ENCODE measurements at places on chromosomes 2 and 18.

DNA sequence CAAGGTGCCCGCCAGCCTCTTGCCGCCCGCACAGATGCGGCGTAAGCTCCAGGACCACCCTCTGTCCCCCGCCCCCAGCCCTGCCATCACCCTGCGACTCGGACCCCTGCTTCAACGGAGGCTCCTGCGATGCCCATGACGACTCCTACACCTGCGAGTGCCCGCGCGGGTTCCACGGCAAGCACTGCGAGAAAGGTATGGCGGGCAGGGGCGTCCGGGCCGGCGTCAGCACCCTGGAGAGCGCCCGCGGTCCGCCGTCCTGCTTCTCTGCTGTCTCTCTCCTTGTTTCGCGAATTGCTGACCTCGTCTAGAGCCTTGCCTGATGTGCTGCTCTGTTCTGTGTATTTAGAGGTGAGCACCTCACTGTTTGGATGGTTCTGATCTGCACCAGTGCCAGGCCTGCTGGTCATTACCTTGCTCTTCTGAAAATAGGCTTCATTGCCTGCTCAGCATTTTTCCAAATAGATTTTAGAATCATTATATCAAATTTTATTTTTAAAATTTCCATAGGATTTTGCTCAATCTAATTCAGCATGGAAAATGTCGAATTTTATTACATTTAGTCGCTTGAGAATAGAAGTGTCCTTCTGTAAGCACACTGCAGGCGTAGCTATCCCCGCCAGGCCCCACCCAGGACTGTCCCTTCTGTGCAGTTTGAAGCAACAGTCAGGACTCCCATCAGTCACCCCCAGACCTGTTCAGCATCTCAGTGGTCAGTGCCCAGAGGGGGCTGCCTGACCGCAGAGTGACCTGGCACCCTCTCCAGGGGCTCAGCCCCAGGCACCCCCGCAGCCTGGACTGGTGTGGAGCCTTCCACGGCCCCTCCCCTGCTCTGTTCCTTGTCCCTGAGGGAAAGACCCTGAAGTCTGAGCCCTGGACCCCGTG lies 51.6 kb downstream of the SNED1 start:
- DNase-seq, result peak; percentile 66

DNA sequence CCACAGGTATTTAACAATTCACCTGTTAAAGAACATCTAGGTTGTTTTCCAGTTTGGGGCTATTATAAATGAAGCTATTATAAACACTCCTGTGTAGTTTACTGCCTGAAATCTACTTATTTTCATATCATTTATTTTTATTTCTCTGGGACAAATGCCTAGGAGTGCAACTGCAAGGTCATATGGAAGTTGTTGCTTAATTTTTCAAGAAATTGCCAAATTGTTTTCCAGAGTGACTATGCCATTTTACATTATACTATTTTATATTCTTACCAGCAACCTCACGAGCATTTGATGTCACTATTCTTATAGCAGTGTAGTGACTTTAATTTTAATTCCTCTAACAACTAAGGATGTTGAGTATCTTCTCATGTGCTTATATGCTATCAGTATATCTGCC lies 298.4 kb downstream of the EXOC6B start:
- no peak for DNase-seq

- DNase-seq, result peak; percentile 87
These were observed 10.9 kb upstream of the FHL2 start for GRCh38 chr2:105409717-105410116.

DNA sequence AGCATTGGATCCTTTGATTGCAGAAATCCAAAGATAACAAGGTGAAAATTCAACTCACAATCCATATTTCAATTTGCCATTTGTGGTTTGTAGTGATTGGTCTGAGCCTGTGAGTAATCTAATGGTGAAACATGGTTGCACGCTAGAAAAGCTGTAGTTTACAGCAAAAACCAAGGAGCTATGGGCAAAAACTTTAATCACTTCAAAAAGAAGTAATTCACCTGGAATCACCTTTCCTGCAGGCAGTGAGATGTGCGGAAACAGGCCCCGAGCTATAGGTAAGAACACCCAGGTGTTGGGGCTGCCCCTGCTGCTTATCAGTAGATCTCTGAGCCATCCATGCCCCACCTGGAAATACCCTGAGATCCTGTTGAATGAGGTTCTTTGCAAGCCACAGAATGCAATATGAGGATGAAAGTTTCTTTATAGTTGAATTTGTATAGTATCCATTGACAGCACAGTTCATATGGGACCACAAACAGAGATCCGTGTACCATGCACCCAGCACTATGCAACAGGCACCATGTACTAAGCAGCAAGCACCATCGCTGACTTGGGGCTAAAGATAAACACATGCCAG lies 208.2 kb downstream of the SPP2 start:
- no peak for DNase-seq

GRCh38 chr2:172395503-172395902 lies 31.9 kb upstream of the ITGA6 start:
- no peak for DNase-seq

- DNase-seq, result peak; percentile 66
These were observed 1.1 kb downstream of the ID2 start for GRCh38 chr2:8682719-8683667.

DNA sequence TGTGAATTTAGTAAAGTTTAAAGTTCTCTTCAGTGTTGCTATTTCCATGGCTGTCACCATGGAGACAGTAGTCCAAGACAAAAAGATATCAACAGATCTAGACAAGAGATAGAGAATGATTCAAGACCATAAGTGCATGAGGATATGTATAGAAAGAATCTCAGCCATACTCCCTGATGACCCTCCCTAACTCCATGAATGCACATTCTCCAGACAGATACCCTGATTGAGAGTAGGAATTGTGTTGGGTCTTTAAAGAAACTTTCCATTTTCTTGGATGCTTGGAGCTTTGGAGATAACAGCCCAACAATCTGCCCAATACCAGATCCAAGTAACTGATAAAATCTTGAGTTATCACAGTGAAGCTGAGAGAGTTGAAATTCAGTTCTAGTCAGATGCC lies 1601.2 kb upstream of the CELF4 start:
- no peak for DNase-seq

DNA sequence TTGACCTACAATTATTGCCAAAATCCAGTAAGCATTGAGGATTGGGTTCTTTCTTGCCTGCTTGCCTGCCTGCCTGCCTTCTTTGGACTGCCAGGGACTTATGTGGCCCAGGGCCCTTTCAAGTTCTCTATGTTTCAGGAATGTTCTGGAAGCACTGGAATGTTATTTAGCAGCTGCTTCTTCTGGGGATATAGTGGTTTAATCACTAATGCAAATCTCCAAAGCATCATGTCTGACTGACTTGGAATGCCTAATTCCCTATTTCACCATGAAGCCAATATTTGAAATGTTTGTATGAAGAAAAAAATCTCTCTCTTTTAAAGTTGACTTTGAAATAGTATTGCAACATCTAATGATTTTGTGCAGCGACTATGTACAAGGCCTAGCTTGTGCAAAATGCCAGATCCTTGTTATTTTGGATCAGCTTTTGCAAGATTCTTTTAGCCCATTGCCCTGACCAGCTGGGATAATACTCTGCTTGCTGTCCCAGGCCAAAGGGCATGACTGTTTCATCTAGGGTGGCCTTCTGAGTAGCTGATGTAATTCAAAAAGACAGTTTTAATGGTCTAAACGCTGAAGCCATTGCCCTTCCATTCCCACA lies 204.6 kb downstream of the RND3 start:
- no peak for DNase-seq

DNA sequence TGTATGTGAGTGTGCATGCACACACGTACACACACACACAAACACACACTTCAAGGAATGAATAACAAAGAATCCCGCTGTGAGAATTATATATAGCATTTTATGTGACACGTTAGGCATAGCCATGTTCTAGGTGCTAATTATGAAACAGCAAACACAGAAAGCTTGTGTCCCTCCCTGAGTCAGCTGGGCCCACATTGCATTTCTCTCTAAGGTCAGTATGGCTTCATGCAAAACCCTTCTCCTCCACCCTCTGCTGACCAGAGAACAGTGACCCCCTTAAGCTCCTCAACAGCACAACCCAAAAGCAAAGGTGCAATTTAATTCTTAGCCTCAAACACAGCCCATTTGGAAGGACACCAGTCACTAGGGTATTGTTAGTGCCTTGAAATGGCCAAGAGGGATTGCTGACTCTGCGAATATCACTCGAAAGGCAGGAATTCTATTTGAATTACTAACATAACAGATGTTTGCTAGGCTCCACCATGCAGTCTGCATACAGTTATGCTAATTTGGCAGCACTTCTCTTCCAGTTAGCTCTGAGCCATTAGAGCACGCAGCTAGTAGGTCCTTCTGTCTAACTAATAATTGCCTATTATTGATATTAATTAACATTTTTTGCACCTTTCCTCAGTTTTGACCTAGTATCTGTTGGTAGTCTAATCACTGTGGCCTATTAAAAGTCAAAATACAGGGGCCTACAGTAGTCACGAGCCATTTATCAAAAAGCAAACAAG lies 149.0 kb downstream of the LNPK start:
- DNase-seq, result no peak

GRCh38 chr2:128549646-128550260 lies 231.1 kb upstream of the HS6ST1 start:
- no peak for DNase-seq

GRCh38 chr2:158153270-158154015 lies 51.8 kb downstream of the UPP2 start:
- no peak for DNase-seq

DNA sequence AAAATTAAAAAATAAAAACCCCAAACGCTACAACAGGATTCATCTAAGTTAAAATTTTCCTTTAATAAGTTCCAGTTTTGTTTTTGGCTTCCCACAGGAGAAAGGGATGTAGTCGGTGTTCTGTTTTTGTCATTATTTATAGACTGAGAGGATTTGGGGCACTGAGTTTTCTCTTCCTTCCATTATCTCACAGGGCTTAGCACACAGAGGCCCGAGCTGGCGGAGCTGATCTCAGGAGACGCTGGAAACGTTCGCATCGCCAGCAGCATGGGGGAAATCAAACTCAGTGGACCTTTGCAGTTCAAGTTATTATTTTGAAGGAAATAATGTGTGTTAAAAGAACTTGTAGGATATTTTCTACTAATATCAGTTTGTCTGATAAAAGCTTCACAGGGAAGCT lies 669.7 kb upstream of the SALL3 start:
- no peak for DNase-seq

- no peak for DNase-seq
These were observed 97.5 kb upstream of the FSHR start for GRCh38 chr2:49251766-49252165.

- no peak for DNase-seq
These were observed 61.9 kb downstream of the DTNA start for GRCh38 chr18:34771958-34772357.

DNA sequence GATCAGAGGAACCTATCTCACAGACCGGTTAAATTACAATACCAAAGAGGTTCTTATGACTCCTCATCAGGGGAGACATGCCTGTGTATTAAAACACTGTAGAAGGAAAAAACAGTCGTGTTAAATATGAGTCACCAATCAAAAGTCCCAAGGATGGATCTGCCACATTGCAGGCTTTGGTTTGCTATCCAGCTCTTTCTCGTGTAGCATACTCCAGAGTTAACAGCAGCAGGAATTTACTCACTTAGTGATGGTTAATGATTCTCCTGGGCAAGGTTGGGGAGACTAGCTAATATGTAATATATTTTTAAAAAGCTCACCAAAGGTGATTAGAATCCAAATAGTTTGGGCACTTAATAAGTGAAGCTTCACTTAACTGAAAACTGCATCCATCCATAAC lies 109.7 kb downstream of the MBD5 start:
- DNase-seq, result no peak

DNA sequence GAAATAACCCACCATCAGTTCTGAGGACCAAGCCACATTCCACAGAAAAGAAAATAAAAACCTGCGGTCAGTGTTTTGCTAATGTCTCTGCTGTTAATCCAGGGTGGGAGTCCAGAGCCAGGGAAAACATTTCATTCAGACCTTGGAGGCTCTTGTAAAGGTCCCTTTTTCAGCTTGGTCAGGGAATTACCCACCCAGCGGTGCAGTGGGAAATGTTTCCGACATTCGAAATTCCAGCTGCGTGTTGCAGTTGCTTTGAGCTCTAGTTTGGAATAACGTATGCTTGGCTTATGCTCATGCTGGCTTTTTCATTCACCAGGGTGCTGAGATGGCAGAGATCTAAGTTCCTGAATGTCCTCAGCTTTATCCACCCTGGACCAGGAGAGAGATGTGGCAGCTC lies 219.1 kb downstream of the TRIB2 start:
- no peak for DNase-seq

- DNase-seq, result peak; percentile 93
These were observed at the start of gene MPPE1 for GRCh38 chr18:11908182-11909060. Gene MPPE1, minus strand, starts transcription at chr18:11908317. Its CDS starts 11,053 bp downstream, at chr18:11897264.

DNA sequence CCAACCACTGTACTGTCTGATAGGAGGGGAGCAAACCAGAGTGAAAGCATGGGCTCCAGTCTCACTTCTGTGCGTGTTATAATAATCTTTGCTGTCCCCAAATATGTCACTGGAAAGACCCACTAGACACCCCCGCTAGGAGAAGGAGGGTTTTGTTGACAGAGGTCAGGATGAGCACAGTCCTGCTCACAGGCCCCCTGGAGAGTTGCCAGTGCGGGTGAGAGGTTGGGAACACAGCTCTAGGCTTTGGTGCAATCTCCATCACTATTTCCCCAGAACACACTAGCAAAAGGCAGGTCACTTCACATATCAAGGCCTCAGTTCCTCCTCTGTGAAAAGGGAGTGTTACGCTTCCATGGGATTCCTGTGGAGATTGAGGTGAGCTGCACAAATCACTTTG lies 9.7 kb downstream of the XDH start:
- no peak for DNase-seq

DNA sequence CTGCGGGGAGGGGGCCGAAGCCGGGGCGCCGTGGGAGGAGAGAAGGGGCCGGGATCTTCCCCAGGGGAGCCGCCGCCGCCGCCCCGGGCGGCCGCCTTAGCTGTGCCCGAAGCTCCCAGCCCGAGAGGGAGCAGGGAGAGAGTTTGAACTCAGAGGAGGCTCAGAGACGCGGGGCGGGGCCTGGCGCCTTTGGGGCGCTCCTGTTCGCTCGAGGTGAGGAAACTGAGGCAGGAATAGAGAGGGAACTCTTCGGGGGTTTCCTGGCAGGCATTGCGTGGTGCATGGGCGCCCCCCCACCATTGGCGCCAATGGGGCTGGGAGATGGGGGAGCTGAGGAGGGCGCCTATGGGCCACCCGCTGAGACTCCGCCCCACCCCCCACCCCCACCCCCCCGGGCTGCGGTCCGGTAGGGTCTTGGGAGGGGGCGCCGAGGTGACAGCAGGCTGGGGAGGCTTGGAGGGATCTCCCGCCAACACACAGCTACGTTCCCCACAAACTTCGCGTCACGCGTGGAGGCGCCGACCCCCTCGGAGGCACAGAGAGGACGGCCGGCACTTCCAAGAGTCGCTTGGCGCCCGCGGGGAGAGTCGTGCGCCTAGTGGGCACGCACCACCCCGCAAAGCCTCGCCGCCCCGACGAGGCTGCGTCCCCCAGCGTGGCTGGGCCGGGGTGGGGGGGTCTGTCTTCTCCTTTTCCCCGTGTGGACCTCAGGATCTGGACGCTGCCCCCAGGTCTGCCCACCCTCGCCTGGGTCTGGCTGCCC lies 680 bp downstream of the CTDSP1 start:
- DNase-seq, result peak; percentile 76

GRCh38 chr2:19855542-19856431 lies 46.0 kb downstream of the TTC32 start:
- DNase-seq, result peak; percentile 28

GRCh38 chr18:63186520-63187222 lies 132.9 kb downstream of the BCL2 start:
- DNase-seq, result no peak

- DNase-seq, result no peak
These were observed 100.1 kb upstream of the ARHGAP15 start for GRCh38 chr2:143029141-143029540.
